ENCODE measurements at places on chromosomes 11 and 22.

DNA sequence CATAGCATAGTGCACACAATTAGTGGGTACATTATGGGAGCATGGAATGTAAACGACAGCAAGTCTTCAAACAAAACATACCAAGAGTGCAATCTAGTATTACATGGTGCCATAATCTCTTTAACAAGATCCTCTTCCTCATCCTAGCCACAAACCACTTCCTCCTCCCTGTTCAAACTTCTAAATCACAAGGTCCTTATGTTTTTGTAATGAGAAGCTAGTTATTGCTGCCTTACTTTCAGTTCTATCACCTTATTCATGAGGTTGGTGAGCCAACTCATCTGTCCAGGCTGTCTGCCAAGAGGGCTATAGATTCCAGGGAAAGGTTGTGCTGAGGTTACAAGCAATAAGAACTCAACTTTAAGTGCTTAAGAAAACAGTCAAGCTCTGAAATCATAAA, 195.4 kb upstream of the ARHGAP20 start:
- peak; percentile 16 for DNase-seq

DNA sequence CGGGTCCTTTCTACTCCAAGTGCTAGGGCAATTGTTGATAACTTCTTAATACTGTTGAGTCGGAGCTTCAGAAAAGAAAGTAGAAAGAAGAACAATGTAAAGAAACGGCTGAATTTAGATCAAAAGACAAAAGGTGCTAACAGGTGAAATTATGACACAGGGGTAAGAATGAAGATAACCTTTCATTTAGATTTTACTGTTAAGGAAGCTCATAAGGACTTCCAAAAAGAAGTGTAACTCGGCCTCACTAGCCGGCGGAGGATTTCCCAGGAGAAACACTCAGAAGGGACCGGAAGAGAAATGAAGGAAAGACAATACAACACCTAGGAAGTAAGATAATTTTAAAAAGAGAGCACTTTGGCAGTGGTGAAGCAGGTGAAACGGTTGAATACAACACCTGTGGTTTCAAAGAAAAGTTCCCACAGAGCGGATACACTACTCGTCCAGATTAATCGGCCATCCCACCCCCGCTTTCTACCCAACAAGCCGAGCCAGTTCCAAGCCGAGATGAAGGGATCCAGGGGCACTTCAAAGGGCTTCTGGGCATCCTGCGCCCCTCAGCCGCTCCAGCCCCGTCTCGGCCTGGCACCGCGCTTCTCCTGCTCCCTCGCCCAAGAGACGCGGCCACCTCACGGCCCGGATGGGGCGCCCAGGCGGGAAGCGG, 737 bp downstream of the PPP2R1B start:
- DNase-seq, result peak; percentile 50

DNA sequence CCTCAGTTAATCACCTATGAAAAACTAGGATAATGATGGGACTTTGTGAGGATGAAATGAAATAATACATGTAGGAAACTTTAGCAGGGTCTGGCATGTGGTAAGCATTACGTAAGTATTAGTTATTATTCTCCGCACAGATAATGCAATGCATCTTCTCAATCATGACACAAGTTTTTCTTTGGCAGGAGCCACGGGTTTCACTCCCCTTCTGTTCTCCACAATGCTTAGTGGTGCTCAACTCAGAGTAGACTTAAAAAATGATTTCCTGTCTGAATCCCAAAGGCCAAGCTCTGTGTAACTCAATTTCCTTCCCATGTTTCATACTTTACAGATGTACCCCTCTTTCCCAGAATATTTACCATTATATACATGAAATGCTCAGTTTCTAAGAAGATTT, 82.9 kb downstream of the CCDC34 start:
- DNase-seq, result no peak

DNA sequence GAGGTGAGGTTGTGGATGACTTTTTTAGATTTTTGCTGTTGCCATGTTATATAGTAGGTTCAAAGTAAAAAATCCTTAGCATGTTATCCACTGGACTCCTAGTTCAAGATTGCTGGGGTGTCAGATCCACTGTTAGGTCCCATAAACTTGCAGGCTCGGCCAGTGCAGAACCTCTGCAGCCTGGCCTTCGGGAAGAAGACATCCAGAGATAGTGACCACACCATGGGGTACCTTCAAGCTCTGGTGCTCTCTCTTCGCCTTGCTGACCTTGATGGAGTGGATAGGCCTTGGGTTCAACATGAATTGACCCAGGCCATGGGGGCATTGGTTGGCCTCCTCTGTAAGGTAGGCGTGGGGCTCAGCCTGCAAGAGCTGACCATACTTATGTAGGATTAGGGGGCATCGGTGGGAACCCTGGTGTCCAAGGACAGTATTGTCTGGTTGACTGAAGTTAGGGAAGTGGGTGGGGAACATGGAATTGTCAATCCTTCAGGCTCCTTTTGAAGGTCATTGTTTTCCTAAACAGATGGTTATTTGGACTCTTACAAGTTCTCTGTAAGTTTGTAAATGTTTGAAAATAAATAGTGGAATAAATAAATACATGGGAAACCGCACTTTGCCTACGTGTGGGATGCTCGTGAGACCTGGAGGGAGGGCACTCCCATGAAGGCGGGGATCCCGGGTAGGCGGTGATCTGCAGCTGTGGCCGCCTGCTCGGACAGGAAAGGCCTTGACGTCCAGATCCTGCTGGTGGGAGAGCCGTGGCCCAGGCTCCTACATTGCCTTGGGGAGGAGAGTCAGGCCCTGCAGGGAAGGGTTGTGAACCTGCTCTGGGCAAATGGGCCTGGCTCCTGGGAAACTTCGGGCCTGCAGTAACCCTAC, 37.1 kb downstream of the BCR start:
- no peak for DNase-seq

DNA sequence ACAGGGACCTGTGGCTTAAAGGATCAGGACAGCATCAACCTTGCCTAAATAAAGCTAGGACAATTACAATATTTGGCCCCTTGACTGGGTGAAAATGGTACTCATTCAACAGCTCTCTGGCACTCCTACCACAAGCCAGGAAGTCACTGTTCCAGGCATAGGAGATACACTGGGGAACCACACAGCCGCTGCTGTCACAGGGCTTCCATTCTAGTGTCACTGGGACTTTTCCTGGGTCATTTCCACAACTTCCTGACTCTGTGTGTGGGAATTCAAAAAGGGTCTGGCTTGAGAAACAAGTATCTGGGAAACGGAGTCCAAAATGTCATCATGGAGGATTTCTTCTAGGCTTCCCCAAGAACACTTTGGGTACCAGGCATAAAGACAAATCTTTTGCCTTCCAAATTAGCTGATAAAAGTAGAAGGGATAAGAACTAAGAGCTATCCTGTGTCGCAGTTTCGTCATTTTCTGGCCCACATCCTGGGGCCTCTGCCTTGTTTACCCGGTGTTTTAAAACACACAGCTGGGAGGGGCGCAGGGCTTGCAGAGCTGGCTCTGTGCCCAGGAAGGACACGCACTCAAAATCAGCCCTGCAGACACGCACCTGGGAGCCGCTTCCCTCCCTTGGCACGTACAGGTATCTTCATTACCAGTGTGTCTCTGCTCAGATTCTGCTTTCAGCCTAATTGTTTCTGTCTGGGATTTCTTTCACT, 38.0 kb downstream of the TMEM45B start:
- DNase-seq, result peak; percentile 71

GRCh38 chr11:78166855-78167469, 21.5 kb downstream of the KCTD21 start:
- DNase-seq, result no peak

DNA sequence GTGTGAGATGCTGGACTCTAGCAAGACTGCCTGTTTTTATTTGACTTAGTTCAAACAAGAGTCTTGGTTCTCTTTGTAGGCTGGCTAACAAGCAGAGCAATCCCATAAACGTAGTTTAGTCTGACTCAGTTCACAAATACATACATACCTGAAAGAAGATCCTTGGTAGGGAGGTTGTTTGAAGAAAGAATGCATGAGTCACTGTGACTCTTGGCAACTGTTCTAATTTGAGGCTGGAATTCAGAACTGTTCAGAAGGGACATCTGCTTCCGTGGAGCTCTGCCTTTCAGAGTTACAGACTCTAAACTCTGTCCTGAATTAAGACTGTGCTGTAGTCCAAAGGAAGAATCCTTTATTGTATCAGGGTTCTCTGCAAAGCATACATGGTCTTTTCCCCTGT, 32.2 kb downstream of the C2CD3 start:
- peak; percentile 27 for DNase-seq

GRCh38 chr11:116312570-116313391, 460.0 kb downstream of the BUD13 start:
- DNase-seq, result peak; percentile 19

GRCh38 chr11:3010004-3010403, 17.9 kb upstream of the NAP1L4 start:
- no peak for DNase-seq

DNA sequence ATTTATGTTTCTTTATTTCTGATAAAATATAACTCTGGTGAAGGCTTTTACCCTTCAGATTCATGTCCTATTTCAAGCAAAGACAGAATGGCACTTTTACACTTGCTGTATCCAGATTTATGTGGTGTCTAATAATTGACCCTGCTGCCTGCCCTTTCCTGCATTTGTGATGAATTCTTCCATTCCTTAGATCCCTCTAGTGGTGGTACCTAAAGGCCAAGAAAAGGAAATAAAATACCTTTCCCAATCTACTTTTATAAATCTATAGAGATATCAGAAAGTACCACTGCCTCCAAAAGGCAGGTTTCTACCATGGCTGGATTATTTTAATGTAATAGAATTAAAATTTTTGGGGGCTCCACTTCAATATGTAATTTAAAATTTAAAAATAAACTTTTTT, 34.2 kb downstream of the CCDC81 start:
- no peak for DNase-seq

- peak; percentile 90 for DNase-seq
Observed at GRCh38 chr11:612201-612960, 3.4 kb downstream of the IRF7 start.

GRCh38 chr11:67022961-67023956, at the start of gene SYT12:
TSS of gene SYT12 (plus strand) at chr11:67023134. CDS start at chr11:67030145, 7,011 bp downstream.
- peak; percentile 40 for DNase-seq

- no peak for DNase-seq
Observed at GRCh38 chr11:529728-530411, 5.5 kb downstream of the HRAS start.

DNA sequence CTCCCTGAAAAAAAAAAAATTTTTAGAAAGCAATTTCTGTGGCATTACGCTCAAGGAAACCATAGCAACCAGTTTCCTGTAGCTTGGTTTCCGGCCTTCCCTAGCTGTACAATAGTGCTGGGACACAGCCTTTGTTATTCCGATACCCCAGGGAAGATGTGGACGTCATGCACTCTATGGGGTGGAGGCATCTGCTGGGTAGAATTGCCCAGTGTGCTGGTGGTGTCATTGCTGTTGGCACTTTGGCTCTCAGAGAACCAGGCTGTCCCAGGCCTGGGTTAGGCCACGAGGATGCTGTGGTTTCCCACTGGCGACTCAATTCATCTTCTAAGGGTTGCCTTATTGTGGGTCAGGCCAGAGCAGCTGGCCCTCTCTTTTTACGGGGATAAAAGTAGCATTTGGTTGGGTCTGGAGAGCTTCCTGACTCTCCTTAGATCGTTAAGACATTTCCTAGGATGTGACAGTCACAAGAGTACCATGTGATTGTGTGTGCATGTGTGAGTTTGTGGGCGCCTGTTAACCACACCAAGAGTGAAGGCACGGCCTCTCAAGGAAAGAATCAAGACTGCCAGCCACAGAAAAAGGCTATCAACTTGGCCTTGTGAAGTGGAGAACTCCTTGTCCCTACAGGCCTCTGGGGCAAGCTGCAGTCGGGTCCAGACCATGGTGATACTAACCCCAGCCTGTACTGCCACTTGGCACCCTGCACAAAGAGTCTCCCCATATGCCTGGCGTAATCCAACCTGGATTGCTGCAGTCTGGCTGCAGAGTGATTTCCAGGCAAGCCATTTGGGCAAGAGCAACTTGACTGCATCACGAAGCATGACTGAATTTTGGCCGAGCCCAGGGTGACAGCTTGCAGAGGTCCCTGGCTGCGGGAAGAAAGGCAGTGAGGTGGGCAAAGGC, 35.9 kb upstream of the NAV2 start:
- no peak for DNase-seq

DNA sequence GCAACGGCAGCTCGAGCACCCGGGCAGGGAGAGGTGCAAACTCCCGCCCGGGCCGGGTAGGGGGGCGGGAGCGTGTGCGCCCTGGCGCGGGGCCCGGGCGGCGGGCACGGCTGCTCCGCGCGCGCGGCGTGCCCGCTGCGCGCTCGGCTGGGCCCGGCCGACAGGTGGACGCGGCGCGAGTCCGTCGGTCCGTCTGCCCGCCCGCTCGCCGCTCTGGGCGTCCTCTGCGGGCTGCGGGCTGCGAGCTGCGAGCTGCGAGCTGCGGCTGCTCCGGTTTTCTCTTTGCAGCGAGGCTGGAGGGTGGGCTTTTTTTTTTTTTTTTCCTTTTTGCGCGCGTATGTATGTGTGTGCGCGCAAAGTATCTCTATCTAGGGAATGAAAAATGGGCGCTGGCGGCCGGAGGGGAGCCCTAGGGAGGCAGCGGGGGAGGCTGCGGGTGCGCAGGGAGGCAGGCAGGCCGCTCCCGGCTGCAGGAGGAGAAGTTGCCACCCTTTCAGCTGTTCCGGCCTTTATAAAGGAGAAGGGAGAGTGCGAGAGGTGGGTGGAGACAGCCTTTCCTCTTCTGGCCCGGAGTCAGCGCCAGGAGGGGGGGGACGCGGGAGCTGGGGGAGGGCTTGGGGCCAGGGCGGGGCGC, at the start of gene PDGFB:
PDGFB (minus strand) TSS at position 487 of the 634 bp plus-strand sequence. CDS start 1,019 bp downstream, outside the sequence.
- peak; percentile 42 for DNase-seq
